ENCODE measurements at places on chromosomes 16 and 17.

DNA sequence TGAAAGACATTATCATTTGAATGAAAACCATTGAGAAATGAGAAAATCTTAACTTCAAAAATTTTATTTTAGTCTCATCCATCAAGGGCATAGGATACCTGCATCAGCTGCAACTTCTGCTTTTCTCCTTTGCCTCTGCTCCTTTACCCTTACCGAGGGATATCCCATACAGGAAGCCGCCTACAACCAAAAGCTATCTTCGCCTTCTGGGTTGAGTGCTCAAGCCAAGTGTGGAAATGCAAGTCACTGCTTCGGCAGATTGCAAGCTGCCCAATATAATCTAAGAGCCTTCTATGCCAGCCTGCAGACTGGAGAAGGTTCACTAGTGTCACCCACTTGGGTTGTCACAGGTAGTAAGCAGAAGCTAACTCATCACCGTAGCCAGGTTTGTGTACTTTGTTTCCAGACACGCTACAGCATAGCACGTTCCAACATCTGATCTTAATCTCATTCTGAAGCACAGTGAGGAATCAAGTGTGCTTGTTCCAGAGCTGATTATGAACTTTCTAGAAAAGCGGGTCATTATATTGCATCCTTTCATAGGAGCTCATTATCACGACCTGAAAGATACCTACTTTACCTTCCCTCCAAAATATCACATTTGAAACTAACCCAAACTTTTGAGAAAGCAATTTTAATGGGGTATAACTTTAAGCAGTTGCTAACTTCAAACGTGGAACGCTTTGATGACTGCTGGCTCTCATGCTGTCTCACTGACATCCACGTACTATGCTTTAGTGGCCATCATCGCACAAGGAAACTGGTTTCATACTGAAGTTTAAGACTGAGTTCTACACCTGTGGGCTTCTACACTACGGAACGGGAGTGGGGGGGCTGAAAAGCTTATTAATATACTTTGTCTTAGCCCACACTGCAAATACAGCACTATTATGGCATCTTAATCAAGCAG lies 8.0 kb upstream of the UNK start:
- DNase-seq = no peak

- DNase-seq = no peak
These were observed 15.7 kb downstream of the TMEM94 start for GRCh38 chr17:75472119-75472518.

DNA sequence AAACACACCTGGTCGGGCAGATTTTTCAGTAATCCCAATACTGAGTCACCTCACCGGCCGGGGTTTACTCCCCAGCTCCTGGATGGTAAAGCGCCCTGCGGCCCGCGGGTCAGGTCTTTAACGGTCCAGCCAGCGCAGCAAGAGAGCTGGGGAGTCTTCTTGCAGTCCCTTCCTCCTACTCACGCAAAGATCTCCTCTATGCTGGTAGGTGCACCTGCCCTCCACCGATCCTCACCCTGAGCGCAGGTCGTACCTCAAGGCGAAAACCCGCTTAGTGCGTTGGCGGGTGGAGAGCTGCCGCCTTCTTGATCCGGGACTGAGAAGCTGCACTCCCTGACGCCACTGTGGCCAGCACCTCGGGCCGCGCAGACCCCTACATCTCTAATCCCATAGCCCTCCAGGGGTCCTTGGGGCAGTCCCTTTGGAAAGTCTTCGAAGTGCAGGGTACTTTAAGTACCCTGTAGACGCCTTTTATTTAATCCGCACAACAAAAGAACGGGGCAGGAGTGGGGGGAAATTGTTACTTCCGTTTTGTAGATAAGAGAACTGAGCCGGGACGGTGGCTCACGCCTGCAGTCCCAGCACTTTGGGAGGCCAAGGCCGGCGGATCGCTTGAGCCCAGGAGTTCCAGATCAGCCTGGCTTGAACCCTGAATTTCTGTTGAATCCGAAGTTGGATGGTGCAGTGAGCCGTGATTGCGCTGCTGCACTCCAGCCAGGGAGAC lies 10.4 kb upstream of the HOXB13 start:
- DNase-seq = no peak

- no peak for DNase-seq
These were observed 242.4 kb downstream of the C16orf95 start for GRCh38 chr16:87074641-87075318.

DNA sequence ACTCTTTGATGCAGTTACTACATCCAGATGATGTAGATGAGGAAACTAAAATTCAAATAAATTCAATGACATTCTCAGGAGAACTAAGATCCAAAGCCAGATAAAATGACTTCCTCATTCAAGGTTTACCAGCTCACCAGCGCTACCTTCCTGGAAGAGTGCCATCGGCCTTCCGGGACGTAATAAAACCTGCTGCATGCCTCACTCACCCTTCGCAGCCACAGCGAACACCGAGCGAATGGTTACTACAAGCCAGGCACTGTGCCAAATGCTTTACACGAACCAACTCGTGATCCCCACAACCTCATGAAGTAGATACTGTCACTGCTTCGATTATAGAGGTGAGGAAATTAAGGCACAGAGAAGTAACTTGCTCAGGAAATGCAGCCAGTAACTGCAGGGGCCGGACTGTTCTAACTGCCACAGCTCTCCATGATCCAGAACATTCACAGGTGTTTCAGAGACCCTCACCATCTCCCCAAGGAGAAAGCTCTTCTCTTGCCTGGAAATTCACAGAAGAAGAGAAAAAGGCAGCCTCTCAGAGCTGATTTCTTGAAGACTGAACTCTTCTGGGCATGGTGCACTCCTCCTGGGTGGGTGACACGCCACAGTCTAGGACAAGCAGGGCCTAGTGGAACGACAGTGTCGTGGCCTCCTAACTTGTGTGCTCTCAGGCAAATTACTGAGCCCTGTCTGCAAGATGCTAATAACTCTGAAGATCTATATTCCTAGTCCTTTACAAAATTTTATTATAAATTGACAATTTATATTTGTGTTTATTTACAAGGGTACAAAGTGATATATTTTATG lies 46.8 kb downstream of the HIC1 start:
- peak; percentile 65 for DNase-seq

GRCh38 chr16:67470359-67470758 lies 10.6 kb downstream of the ATP6V0D1 start:
- DNase-seq = no peak
